ENCODE measurements at places on chromosomes 1 and 21.

GRCh38 chr1:186835448-186835847 is 6.7 kb downstream of the PLA2G4A start:
- DNase-seq: no peak

GRCh38 chr1:19661721-19662228 is 2.9 kb upstream of the HTR6 start:
- DNase-seq: no peak

DNA sequence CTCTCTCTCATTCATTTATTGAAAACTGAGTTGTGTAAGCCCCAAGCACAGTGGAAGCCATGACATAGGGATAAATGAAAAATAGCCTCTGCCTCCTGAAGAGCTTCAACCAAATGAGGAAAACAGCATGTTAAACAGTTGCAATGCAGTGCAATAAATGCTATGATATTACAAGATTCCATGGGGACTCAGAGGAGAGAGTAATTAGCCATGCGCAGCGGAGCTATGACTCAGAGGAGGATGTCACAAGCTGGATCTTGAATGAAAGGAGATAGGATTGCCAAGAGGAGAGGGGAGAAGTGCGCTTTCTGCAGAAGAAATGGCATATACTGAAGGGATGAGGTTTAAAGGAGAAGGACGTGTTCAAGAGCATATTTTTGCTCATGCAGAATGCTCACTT is 231.3 kb upstream of the PLXNA2 start:
- DNase-seq: no peak

DNA sequence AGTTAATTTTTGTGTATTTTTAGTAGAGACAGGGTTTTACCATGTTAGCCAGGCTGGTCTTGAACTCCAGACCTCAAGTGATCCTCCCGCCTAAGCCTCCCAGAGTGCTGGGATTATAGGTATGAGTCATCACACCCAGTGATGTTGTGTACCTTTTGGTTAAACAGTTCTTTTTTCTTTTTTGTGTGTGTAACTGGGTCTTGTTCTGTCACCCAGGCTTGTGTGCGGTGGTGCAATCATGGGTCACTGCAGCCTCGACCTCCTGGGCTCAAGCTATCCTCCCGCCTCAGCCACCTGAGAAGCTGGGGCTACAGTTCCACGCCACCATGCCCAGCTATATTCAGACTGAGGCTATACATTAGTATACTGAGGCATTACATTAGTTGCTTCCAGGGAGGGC is 37.8 kb downstream of the GABPB2 start:
- DNase-seq: no peak

DNA sequence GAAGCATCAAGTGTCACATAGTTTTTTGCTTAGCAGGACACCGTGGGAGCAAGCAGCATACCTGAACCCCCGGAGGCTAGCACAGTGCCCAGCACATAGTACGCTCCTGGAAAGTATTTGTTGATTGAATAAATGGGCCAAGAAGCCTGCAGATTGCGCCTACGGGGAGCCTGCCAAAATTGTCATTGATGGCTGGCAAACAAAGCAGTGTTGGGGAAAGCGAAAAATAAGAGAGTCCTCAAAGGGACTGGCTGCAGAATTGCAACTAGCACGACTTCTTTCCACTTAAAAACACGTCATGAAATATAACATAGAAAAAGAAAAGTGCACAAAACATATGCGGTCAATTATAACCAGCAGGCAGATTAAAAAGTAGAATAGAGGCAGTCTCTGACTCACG is 125.2 kb upstream of the GALNT2 start:
- DNase-seq: no peak

GRCh38 chr1:217425422-217425821 is 205.5 kb downstream of the GPATCH2 start:
- no peak for DNase-seq

DNA sequence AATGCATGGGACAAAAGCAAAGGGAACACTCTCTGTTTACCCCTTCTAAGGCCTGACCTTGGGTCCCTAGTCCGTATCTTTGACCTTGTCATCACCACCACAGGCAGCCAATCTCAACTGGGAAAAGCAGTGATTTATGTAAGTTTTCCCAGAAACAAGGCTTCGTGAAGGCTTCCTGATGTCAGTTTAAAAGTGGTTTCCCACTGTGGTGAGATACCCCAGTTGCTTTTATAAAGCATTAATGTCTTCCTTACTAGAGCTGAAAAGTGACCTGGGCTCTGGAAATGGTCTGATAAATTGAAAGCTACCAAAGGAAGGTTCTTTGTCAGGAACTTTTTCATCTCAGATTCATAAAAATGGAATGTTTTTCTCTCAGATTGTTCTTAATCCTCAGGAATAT is 536.4 kb upstream of the PTBP2 start:
- no peak for DNase-seq

- no peak for DNase-seq
Observed at GRCh38 chr1:234564035-234565029, 45.6 kb downstream of the IRF2BP2 start.

DNA sequence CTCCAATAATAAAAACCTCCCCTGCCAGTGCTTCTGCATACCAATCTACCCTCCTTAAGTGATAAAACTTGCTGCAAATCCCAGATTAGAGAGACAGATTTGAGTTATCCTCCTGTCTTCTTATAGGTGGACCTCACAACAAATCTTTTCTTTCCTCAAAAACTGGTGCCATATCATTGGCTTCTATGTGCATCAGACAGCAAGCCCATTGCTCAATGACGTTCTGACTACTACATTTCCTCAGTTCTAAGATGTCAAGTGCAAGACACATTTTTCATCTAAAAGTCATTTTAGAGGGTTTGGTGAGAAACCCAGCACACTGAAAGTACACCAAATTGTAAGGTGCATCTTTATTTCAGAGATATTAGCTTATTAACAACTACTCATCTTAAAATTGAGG is 107.8 kb upstream of the VAV3 start:
- DNase-seq: no peak

DNA sequence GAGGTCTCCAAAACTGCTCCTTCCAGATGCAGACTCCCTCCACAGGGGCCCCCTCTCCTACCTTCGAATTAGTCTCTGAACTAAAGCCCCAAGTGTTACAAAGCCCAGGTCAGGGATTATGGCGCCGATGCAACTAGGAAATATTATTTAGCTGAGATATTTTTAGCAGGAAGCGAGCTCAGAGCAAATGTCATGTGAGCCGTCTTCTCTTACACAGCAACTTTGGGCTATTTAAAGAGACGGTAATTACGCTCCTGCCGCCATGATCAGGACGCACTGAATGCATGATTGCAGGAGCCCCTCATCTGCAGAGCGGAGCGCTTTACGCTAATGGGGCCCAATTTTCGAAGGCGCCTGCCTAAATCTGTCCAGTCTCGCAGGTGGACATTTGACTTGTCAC is 55.3 kb upstream of the TARDBP start:
- no peak for DNase-seq

GRCh38 chr1:117008656-117009055 is 7.1 kb downstream of the CD101 start:
- no peak for DNase-seq

- DNase-seq: no peak
Observed at GRCh38 chr1:2789986-2790581, 11.4 kb downstream of the TTC34 start.

DNA sequence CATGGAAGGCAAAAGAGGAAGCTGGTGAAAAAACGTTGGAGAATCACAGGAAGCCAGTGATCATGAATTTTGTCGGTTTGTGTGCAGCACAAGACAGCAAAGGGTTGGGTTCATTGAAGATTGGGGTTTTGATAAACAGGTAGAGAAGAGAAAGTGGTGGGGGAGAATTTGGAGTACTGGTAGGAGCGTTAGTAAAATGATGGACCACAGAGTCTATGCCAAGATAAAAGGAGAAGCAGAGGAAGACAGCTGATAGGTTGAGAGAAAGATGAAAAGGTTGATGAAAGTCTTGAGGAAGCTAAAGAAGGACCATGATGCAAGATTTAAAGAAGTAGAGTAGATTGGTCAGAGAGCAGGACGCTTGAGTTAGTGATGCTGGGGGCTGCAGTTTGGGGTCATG is 156.8 kb upstream of the POU3F1 start:
- no peak for DNase-seq

Measured in NCI-H187 treated with DMSO at 0.1 percent for 48 hours (cell line).